Uterus (tissue), 4 donors: ENCODE measurements at places on chromosomes 4 and X. TPM values are rescaled to one million over a fixed set of nuclear protein-coding genes. Genes with fewer than 3 reads are reported as not detected.

SLC7A11 gene
- total RNA-seq: not detected

KDR gene
- 106 TPM for total RNA-seq

- H3K27me3 ChIP-seq: no peaks in the 10 kb centered on the region
- no peak for DNase-seq
- H3K36me3 ChIP-seq: no peaks in the 10 kb centered on the region
Measured at GRCh38 chrX:122421434-122422121, 762.5 kb upstream of the GRIA3 start.

ZFP42 gene
- total RNA-seq: not detected

DNA sequence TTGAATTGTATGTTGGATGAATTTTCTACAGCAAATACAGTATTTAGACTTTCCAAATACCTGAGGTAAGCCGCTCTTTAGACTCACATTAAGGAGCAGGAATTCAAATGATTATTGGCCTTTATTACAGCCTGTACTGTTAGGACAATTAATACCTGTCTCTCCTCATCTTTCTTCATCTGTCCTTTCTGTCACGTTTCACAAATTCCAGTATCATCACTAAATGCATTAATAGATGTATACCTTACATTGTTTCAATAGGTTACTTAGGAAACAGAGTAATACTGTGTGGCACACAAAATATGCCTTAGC, 1.2 kb downstream of the FAM241A start:
- no peaks in the 10 kb centered on the region for H3K4me1 ChIP-seq
- no peaks in the 10 kb centered on the region for H3K27me3 ChIP-seq
- H3K27ac ChIP-seq: peak overlapping the region; percentile 82
- H3K36me3 ChIP-seq: no peaks in the 10 kb centered on the region
